Activated CD8-positive, alpha-beta memory T cell treated with anti-CD3 and anti-CD28 coated beads for 1 hour (primary cell): ENCODE measurements at places on chromosomes 4 and X.

GRCh38 chr4:164876700-164877324 is at the start of gene APELA:
TSS of gene APELA (plus strand) at chr4:164877178. CDS start at chr4:164877332, 154 bp downstream.
- no peak for DNase-seq

GRCh38 chrX:55593296-55593695 is 29.9 kb upstream of the FOXR2 start:
- no peak for DNase-seq

DNA sequence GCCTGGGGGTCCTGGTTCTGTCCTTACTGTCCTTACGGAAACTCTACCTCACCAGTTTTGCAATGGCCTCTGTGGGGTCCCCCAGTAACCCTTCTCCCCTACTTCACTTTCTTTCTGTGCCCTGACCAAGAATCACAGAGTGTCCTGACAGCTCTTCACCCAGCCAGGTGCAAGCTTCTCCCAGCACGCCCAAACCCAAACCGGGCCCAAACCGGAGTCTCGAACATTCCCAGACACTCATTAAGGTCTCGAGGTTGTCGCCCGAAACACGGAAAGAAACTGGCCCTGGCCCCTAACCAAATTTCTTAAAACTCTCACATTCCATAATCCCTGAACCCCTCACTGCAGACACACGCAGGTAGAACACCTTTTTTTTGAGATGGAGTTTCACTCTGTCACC is 19.1 kb downstream of the TRIML1 start:
- DNase-seq = no peak

GRCh38 chr4:6582889-6583490 is 8.0 kb downstream of the MAN2B2 start:
- DNase-seq = no peak

DNA sequence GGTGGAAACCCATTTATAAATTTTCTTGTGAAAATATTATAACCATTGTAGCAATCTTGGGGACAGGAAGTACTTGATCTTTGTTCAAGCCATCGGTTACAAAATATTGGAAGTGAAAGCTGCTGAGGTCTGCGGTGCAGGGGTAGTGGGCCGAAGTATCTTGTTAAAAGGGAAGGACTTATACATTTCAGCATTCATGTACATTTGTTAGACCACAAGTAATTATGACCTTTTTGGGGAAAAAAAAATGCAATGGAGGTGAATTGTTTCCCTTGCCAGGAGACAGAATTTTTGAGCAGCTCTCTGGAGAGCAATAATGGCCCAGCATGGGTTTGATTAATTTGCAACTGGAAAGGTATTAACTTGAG is 121.3 kb downstream of the EGF start:
- DNase-seq = no peak

- DNase-seq = no peak
Measured at GRCh38 chr4:92433272-92433758, 129.5 kb downstream of the GRID2 start.

DNA sequence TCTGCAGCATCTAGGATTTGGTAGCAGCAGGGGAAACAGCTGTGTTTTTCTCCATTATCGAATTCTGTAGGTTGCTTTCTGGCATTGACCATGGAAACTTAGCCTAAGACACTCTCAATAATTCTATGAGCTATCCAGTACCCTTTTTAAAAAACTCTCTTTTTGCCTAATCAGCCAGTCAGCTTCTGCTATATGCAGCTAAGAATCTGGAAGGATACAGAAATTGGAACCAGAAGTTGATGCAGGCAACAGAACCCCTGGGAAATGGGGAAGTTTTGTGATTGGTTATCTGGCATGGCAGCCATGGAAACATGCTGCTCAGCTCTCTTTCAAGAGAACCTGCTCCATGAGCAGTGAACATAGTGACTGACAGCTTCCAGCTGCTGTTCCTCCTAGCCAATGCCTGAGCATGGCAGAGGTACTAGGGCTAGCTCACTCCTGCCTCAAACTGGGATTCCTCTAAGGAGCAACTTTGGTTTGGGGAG is 417.6 kb upstream of the MAOA start:
- no peak for DNase-seq

DNA sequence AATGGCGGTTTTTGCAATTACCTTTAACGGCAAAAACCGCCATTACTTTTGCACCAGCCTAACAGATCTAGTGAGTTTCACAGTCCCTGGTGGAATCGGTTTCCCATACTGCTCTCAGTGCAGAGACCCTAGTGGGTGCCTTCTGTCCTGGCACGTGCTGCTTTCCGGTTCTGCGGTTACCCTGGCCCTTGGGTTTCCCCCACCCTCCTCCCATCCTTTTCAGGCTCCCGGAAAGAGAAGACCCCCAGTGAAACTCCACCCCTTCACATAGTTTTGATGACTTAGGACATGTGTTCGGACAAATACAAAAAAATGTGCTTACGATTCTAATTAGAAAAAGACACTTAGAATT is 36.9 kb downstream of the NLGN3 start:
- no peak for DNase-seq

- no peak for DNase-seq
Measured at GRCh38 chr4:36183665-36184393, 60.5 kb downstream of the ARAP2 start.

DNA sequence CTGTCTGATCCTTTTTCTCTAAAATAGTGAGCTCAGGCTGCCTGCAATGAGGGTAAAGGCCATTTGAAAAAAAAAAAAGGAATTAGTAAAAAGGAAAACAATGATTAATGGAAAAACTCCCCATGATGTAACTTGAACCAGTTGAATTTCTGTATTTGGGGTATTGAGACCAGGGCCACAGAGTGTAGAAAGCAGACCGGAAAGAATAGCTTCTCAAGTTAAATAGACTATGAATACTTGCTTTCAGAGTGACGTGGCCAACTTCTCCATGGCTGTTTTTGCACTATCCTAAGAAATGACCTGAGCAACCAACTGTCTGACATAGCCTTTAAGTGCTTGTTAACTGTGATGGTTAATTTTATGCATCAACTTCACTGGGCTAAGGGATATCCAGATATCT is 222.1 kb upstream of the INTU start:
- no peak for DNase-seq

- DNase-seq = no peak
Measured at GRCh38 chr4:181509073-181509472, 734.1 kb upstream of the TENM3 start.

- DNase-seq = no peak
Measured at GRCh38 chr4:92305148-92305877, 1.5 kb downstream of the GRID2 start.

- DNase-seq = no peak
Measured at GRCh38 chrX:330726-331150, 12.1 kb upstream of the GTPBP6 start.

DNA sequence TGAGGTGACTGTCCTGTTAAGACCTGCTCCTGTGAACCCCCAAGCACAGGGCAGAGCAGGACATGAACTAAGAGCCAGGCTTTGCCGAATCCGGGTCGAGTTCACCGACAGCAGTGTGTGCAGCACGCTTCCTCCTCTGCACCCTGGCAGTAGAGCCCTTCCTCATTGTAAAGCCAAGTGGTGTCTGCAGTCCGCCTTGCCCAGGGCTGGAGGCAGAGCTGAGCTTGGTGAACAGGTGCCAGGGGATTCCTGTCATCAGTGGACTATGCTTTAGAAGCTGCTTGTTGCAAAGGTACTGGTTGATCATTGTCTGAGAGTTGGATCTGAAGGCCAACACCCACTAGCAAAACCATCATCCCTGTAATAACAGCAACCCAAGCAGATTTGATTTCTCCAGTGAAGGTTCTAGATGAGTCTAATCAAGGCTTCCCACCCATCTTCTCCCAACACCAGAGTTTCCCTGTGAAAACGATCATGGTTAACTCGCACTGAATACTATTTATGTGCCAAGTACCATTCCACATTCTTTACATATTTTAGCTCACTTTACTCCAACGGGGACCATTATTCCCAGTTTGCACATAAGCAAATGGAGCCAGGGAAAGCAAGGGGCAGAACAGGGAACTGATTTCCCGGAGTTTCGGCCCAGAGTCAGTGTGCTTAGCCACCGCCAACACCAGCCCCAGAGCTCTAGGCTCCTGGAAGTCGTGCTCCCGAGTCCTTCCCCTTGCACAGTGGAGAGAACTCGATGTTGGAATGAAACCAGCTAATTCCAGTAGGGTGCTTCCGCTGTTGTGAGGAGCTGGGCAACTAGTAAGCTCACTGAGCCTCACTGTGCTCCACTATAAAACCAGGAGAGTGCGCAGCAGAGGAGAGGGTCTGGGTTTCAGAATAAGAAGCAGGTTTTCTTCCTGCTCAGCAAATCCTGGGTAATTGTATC is 1.4 kb upstream of the SLC34A2 start:
- no peak for DNase-seq

GRCh38 chr4:118790544-118790943 is 45.4 kb downstream of the SEC24D start:
- no peak for DNase-seq

DNA sequence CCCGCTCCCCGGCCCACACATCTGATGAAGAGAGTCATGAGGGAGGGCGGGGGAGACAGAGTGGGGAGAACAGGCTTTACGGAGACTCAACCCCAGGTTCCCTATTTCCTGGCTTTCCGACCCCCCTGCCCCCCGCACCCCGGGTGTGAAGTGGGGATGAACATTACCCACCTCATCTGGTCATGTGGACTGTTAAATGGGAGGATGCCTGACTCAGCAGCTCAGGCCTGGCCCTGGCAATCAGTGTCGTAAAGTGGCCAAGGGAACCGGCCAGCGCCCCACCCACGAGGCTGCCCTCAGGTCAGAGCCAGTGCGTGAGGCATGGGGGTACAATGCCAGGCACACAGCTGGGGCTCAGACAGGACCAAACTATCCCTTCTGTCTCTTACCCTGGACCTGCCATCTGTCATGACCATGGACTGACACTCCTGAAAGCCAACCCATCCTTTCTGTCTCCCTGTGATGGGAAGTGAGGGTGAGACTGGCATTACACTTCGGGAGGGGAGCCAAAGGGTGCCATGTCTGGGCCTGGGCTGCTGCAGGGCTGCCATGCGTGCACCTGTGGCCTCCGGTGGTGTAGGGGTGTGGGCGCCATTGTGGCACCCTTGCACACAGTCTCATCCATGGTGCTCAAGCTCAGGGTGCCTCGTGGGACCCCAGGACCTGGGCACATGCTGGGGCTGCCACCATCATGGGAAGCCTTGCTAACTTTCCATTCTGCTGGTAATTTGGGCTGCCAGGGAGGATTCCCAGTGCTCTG is 106.1 kb upstream of the PSAPL1 start:
- DNase-seq = no peak

DNA sequence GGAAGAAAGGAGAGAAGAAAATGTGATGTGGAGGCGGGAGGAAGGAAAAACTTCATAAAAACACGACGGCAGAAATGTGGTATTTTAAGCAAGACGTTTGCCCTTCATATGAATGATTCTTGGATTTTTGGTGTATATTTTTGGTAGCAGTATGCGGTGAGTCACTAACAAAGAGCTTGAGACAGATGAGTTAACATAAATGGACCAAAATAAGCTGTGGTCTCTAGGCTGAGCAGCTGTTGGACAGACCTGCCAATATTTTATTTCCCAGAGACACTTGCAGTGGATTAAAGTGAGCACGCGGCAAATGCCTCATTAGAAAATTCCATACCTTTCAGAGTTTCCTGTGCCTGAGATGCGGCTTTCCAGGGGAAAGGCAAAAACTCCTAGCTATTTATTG is 43.1 kb upstream of the RPS6KA3 start:
- no peak for DNase-seq

- no peak for DNase-seq
Measured at GRCh38 chr4:146462251-146462650, 59.5 kb downstream of the SLC10A7 start.

- no peak for DNase-seq
Measured at GRCh38 chr4:149512501-149512900, 303.1 kb downstream of the IQCM start.

DNA sequence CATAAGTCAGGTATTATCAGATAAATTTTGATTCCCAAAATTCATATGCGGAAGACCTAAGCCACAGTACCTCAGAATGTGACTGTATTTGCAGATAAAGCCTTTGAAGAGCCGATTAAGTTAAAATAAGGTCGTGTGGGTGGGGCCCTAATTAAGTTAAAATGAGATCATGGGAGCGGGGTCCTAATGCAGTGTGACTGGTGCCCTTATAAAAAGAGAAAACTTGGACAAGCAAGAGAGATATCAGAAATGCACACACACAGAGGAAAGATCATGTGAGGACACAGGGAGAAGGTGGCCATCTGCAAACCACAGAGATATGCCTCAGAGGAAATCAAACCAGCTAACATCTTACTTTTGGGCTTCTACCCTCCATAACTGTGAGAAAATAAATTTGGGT is 236.1 kb downstream of the FBXO8 start:
- DNase-seq = no peak

DNA sequence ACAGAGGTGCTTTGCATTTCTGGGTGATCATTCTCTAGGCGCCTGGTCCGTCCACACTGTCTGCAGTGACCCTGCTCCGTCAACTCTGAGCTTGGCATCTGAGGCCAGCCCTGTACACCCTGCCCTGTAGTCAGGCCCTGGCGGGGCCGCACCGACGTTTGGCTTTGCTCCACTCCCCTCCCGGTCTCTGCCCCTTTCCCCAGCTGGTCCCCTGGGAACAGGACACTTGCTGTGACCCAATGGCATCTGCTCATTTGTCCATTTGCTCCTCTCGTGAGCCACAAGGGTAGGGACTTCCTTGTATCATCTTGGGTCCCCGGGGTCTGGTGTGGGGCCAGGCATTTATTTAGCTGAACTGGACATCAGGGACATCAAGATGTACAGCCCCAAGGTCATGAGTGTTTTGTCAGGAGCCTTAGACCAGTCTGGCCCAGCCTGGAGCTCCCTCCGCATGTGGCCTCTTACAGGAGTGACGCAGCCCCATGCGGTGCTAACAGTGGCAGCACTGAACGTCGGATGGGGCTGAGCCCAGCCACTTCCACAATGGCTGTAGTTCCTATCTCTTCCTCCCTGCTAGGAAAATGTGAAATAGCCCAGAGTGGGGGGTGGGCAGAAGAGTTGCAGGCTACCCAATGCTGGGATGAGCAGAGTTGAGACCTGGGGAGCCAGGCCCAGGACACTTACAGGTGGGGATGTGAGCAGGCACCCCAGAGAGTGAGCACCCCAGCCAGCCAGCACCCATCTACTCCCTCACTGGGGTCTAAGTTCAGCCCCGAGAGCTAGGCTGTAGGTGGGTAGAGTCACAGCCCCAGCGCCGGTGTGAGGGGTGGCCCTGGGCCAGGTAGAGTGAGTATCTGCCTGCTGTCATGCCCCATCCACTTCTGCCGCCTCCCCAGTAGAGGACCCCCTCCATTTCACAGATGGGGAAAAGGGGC is 2.0 kb upstream of the SH3BP2 start:
- DNase-seq = no peak

DNA sequence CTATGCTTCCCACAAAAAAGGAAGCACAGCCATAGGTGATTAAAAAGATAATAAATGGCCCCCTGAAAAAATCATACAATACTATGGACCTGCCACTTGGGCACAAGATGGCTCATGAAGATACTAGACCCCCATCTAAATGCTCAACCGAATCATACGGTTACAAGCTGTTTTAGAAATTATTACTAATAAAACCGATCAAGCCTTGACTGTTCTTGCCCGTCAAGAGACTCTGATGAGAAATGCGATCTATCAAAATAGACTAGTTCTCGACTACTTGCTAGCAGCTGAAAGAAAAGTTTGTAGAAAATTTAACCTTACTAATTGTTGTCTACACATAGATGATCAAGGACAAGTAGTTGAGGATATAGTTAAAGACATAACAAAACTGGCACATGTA is 40.1 kb upstream of the UGT2B7 start:
- DNase-seq = no peak

- DNase-seq = peak; percentile 14
Measured at GRCh38 chrX:153687121-153688039, at the start of gene SLC6A8. TSS of gene SLC6A8 (plus strand) at chrX:153687926. CDS start at chrX:153688575, 649 bp downstream.
